ENCODE measurements at places on chromosomes 5 and 9.

- no peak for DNase-seq
These were observed 467.9 kb upstream of the DAB2 start for GRCh38 chr5:39892708-39893107.

DNA sequence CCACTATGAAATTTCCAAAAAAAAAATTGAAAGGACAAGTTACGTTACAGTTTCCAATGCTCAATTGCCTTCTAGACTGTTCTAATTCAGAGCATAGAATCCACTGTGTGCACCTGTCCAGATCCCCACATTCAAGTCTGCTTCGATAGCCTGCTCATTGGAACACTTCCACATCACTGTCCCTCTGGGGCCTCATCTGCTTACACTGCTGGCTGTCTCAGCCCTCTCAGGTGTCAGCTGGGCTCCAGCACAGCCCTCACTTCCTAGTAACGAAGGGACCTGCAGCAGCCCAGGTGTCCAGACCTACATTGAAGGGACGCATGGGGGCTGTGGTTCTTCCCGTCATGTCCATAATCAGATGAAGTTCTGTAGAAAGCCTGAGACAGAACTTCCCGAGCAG, 94.3 kb upstream of the EMB start:
- no peak for DNase-seq

DNA sequence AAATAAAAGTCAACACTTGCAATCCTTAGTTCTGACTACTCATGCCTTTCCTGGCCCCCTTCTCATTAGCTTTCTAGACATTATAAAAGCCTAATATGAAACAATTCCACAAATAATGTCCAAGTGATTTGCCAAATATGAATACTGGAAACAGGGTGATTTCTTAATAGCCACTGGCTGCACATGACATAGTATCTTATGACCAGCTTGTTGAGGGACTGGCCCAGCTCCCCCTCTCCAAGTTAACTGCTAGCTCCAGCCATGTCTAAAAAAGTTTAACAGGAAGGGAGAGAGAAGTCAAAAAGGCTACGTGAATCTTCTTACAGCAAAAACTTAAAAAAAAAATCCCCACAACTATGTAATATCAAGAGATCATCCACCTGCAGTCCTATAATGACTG, 1.5 kb downstream of the CERT1 start:
- DNase-seq = no peak

- no peak for DNase-seq
These were observed 7.6 kb downstream of the RAB24 start for GRCh38 chr5:177295924-177296323.
